Stimulated activated CD8-positive, alpha-beta memory T cell treated with anti-CD3 and anti-CD28 coated beads, Interleukin-15, amount 100 ng/mL, for 48 hours (primary cell): ENCODE measurements at places on chromosomes 12 and 14.

GRCh38 chr14:32377046-32377646 lies 48.0 kb downstream of the AKAP6 start:
- no peak for DNase-seq

- no peak for DNase-seq
Measured at GRCh38 chr14:90060965-90061684, 669 bp upstream of the KCNK13 start.

DNA sequence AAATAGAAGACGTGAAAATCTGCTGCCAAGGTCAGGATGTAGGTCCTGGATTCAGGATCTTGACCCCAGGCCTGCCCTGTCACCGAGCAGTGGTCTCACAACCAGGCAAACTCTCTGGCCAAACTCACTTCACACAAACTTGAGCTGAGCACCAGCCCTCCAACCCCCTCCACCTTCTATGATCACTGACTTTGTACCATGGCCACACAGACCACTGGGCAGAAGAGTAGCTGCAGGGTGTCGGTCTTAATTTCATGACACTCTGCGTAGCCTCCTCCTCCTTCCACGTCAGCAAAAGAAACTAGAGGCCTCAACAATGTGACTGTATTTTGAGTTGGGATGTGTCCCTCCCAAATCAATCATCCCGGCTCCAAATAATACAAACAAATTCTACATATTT lies 7.2 kb upstream of the TBX3 start:
- DNase-seq: no peak

DNA sequence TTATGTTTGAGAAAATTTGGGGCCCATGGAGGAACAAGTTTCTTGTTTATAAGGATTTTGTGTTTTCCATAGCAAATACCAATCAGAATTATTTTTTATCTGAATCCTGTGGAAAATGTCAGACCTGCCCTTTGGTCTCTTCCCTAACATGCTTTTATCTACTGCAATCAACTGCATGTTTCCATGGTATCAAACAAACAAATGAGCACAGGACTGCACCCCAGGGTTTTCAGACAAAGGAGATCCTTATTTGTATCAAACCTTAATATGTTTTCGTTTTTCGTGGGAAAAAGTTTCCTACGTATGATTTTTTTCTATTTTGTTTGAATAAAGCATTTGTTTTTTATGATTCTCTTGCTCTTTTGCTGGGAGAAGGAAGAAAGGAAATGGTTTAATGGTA lies 91.1 kb downstream of the GPR135 start:
- no peak for DNase-seq

DNA sequence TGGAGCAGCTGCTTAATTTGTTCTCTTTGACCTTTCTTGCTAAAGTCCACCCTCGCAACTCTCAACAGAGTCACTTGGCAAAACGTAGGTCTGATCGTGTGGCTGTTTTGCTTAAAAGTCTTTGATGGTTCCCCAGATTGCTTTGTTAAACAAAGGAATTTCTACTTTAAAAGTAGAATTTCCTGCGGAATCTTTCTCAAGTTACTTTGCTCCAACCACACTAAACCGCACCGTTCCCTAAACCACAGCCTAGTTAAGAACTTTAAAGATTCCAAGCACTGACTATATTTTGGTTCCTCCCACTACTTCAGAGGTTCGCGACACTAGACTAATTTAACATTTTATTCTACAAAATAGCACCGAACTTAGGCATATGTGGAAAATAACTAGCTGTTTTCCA lies 114.8 kb upstream of the FGD4 start:
- no peak for DNase-seq

DNA sequence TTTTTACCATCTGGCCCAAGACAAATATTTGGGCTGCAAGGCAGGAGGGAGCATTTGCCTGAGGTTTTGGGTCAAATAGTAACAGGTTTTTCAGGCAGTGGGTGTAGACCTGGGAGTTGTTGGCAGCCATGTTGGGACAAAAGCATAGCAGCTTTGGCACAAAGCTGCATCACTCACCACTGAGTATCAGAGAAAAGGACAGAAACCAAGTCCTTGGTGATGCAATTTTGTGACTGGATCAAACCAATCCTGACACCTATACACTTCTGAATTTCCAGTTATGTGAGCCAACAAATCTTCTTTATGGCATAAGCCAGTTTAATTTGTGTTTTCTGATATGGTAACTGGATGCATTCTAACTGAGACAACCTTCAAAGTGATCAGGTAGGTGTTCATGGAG lies 144.8 kb upstream of the KRR1 start:
- DNase-seq: no peak

DNA sequence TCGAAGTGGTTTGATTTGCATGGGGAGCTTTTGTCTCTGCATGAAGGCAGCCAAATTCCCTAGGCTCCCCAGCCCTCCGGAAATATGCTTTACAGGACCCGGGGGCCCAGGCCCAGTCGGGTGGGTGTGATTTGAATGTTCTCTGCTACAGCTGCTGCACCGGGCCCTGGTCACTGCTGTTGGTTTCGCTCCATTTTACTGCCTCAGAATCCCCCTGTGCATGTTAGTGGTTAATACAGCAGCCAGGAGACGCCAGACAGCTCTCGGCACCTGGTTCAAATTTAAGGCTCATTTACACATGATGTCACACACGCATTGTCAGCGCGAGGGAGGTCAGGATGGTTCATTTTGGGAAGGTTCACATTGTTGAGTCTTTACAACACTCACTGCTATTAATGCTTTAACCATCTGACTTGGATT lies 99.6 kb downstream of the SLC38A6 start:
- no peak for DNase-seq

- DNase-seq: no peak
Measured at GRCh38 chr12:102879144-102879763, 37.8 kb downstream of the PAH start.

- no peak for DNase-seq
Measured at GRCh38 chr12:68560851-68561422, 49.8 kb upstream of the RAP1B start.

GRCh38 chr12:29374913-29375312 lies 6.1 kb downstream of the ERGIC2 start:
- no peak for DNase-seq

DNA sequence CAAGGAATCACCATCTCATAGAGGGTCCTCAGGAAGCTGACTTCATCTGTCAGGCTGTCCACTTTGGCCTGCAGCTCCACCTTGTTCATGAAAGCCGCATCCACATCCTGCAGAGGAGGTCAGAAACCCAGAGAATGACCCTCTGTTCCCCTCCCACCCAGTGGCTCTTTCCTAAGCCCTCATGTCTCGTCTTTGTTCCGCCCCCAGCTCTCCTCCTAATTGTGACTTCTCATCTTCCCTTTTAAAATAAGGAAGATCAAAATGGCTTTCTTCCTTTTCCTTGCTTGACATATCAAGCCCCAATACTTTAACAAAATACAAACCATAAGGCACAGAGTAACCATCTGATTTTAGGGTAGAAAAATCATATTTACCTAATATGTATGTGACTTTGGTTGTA lies 4.4 kb downstream of the KRT76 start:
- DNase-seq: no peak

DNA sequence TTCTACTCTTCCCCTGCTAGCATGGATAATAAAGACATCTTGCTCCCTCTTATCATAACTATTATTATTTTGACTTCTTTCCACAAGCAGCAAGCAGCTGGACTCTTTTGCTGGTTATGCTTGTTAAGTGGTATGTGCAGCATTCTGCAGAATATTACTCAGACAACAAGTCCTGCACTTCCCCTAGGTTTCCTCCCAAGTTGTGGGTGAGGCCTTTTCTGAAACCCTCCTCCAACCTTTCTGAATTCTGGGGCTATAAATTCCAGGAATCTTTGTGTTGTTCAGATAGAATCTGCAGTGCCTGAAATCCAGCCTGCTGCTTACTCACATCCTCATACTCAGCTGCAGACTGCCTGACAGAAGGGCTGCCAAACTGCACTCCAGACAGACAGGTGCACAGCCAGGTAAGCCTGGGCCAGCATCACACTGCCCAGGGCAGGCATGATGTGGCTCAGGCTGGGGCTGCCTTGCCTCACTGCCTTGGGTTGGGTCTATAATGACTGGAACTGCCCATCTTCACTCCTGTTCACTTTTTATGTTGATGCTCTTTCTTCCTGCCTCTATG lies 6.2 kb upstream of the DHRS2 start:
- no peak for DNase-seq

DNA sequence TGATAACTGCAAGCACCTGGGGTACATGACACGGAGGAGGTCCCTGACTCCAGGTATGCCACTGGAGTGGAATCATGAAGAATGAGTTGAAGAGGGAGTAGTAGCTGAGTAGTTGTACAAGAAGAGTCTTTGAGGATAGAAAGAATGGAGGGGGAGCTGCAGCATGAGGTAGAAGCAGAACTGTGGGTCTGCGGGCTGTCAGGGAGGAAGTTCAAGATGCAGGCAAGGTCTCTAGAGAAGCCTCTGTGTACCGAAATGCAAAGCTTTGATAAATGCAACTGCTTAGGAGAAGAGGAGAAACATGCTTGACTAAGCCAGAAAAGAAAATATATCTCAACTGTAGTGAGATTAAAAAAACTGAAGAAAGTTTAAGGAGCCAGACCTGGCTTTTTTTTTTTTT lies 91.5 kb downstream of the CPNE8 start:
- DNase-seq: no peak

GRCh38 chr14:104752423-104752734 lies 568 bp upstream of the SIVA1 start:
- no peak for DNase-seq

DNA sequence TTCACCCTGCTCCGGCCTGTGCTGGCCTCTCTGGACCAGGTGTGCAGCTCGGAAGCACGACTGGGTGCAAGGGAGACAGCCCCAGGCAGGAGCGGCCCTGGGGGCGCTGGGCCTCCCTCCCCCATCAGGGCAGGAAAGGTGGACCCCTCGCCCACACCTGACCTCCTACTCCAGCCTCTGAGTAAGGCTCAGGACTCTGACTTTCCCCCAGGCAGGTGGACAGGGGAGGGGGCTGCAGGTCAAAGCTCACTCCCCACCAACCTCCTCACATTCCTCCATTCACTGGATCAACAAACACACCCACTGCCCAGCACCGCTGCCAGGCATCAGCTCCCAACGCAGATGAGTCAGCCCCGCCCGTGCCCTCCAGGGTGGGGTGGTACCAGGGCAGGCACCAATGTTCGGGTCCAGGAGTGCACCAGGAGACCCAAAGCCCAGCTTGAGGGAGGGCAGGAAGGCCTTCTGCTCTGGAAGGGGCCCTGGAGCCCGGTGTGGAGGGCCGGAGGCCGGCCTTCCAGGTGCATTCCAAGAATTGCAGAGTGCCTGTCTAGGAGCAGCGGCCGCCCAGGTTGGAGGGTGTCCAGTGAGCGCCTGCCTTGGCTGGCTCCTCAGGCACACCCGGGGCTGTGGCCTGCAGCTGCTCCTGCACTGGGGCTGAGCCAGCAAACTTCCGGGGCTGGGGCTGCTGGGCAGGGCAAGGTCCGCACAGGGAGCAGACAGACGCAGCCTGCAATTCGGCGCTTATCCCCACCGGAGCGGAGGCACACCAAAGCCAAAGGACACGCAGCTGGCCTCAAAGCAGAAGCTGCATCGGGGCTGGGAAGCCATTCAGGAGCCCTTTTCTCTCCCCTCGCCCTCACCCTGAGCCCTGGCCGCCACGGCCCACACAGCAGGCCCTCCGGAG lies 1.6 kb upstream of the INF2 start:
- no peak for DNase-seq

- no peak for DNase-seq
Measured at GRCh38 chr14:28323951-28324741, 442.4 kb upstream of the FOXG1 start.

DNA sequence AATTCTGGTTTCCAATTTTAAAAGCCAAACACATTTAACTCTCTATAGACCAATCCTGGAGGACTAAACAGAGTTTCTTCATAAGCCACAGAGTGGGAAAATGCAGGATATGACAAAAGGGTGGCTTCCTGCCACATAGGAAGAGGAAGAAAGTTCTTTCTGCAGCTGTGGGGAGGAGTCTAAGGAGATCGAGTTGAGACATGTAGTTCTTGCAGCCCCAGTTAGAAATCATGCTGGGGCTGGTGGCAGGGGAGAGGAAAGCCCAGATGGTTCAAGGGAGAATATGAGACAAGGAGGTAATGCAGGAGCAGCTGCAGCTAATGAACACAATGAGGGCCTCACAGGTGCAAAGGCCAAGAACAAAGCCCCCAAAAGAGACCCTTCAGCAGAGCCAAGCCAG lies 85.0 kb upstream of the ARID2 start:
- DNase-seq: no peak

GRCh38 chr12:105915997-105916759 lies 222.6 kb downstream of the NUAK1 start:
- no peak for DNase-seq

- no peak for DNase-seq
Measured at GRCh38 chr14:101028971-101029667, 125.6 kb upstream of the RTL1 start.

DNA sequence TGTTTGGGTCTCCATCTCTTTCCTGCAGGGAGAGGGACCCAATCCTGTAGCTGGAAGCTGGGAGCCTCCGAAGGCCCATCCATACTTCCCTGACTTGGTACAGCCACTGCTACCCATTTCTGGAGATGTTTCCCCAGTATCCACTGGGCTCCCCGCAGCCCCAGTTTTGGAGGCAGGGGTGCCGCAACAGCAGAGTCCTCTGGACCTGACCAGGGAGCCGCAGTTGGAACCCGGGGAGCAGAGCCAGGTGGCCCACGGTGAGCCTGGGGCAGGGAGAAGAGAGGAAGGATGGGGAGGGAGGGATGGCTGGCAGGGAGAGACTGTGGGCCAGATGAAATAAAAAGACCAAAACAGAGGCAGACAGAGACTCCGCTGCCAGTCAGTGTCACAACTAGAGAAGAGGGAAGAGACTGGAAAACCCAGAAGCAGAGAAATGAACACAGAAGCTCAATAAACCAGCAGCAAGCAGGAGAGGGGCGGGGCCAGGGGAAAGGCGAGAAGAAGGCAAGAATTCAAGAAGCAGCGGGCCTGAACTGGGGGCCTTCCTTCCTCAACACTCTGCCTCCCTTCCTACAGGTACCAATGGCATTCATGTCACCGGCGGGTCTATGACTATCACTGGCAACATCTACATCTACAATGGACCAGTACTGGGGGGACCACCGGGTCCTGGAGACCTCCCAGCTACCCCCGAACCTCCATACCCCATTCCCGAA lies 6.3 kb downstream of the LTBR start:
- no peak for DNase-seq

- no peak for DNase-seq
Measured at GRCh38 chr12:127257366-127257935, 1009.5 kb upstream of the TMEM132C start.

DNA sequence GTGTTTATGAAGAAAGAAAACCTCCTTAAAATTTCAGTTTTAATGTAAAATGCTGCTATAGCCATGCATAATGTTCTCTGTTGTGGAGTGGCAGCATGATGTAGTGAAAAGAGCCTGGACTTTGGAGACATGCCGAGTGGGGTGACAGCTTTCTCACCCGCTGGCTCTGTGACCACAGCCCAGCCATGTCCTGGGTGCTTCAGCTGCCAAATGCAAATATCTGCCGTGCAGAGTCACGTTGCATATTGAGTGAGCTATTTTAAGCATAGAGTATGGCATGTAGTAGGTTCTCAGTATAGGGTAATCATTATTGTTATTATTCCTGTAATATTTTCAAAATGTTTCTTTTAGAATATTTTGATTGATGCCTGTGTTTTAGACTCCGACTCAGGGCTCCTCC lies 15.5 kb upstream of the TCTN2 start:
- DNase-seq: no peak
